ENCODE measurements at places on chromosomes 16 and 17.

- no peak for DNase-seq
Observed at GRCh38 chr17:18381158-18381952, 3.8 kb downstream of the EVPLL start.

GRCh38 chr17:53649201-53649600 lies 173.5 kb upstream of the KIF2B start:
- DNase-seq, result no peak

GRCh38 chr16:65178151-65178550 lies 56.3 kb upstream of the CDH11 start:
- DNase-seq, result no peak

DNA sequence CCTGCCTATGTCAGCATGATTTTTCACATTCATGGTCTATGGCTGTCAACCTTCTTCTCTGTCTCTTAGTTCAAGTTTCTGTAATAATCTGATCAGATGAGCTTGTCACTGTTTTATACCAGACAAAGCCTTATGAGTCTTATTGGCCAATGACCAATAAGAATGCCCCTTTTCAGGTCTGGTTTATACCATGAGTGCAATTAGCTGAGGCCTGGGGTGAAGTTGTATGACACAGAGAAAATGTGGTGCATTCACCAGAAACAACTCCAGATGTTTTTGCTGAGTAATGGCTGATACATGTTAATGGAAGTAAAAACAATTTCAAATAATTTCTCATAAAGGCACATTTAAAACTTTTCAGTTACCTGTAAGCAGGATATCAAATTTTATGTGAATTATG lies 218.6 kb upstream of the CDH8 start:
- no peak for DNase-seq

DNA sequence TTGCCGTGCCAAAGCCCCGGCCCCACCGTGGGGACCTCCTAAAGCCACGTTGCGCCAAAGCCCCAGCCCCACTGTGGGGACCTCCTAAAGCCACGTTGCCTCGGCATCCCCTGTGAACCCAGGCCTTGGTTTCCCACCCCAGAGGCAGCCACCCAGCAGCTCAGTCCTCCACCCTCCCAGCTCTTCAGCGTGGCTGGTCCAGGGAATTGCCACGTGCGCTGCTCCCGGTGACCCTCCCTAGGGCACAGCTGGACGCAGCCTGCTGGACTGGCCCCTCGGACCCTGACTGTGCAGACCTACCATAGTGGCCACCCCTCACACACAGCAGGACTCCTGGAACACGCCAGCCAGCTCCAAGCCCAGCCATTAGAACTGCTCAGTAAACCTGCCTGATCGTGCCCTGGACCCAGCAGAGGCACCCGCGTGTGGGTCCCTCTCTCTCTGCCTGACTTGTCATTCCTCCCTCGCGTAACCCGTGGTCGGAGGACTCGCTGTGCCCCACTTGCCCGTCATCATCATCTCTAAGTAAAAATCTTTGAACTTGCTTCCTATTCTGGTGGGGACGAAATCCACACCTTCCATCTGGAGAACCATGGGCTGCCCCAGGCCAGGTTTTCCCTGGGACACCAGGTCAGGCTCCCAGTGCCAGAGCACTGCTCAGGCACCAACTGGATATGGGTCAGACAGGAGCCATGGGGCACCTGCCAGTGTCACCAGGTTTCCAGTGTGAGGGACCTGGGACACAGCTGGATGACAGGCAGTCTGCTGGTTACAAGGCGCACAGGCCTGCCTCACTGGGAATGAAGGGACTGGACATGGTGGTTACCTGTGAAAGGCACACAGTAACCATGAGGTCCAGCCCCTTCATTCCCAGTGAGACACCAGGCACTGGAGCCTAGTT lies 5.6 kb downstream of the CIAO3 start:
- DNase-seq, result no peak

DNA sequence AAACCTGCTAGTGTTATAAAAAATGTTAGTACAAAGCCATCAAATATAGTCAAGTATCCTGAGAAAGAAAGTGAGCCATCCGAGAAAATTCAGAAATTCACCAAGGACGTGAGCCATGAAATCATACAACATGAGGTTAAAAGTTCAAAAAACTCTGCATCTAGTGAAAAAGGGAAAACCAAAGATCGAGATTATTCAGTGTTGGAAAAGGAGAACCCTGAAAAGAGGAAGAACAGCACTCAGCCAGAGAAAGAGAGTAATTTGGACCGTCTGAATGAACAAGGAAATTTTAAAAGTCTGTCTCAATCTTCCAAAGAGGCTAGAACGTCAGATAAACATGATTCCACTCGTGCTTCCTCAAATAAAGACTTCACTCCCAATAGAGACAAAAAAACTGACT lies 31.7 kb downstream of the RBBP6 start:
- peak; percentile 23 for DNase-seq

DNA sequence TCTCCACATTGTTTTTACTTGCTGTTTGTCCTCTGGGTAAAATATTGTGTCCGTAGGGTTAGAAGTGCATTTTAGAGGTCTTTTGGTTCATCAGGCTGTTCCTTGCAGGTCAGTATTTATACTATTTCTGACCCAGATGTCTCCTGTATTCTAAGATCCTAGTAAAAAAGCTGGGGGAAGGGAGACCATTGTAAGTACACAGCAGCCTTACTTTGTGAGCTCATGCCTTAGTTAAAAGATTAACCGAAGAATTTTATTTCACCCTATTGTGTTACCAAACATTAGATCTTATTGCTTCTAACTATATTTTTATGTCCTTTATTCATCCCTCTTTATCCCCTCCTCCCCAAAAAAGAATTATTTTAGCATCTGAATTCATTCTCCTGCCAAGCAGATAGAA lies 444.1 kb upstream of the RBFOX1 start:
- DNase-seq, result no peak

DNA sequence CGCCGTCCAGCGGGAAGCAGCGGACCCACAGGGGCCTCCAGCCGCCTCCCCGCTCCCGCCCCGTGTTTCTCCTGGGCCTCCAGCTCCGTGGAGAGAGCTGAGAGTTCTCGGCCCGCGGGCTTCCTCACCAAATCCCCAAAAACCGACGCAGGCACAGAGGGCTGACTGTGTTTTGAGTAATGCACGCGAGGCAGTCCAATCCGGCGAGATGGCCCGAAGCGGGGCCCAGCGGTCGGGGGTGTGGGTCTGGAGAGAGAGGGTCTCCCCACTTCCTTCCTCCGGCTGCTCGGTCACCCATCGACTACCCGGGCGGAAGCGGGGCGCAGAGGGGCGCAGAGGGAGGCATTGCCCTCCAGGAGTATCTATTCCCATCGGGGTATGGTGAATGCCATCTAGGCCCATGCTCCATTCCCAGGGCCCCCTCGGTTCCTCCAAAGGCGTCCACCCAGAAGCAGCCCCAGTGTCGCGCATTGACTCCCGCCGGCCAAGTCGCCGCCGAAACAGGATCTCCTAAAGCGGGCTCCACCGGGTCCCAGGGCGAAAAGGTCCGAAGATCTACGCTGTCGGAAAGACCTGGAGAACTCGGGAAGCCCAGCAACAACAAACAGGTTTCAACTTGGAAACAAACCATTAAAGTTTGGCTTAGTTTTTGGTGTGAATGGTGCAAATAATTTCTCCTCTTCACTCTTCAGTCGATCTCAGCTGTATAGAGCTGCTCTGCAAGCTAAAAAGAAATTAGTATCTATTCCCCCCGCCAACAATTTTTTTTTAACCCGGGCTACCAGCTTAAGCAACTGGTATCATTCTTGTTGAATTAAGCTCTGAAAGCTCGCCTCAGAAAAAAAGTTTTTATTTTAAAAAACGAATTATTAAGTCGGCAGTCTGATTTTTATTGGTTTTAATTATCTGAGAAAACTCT lies 19.2 kb upstream of the HOXB13 start:
- DNase-seq, result no peak

DNA sequence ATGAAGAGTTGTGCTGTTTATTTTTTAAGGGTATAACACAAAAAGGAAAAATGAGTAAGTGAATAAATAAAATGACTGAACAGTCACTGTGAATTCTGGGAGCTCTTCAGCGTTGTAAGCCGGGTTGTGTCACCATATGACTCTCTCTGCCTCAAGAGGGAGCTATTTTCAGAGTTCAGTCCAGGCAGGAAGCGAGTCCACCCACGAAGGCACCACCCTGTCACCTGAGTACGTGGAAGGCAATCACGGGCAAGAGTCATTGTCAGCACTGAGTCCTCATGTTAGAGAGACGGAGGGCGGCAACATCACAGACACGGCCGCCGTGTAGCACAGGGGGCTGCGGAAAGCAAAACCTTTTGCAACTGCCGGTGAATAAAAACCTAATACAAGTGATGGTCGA lies 227.6 kb downstream of the UTP18 start:
- DNase-seq, result peak; percentile 3

- peak; percentile 57 for DNase-seq
Observed at GRCh38 chr17:81239714-81240555, 817 bp downstream of the NDUFAF8 start.

DNA sequence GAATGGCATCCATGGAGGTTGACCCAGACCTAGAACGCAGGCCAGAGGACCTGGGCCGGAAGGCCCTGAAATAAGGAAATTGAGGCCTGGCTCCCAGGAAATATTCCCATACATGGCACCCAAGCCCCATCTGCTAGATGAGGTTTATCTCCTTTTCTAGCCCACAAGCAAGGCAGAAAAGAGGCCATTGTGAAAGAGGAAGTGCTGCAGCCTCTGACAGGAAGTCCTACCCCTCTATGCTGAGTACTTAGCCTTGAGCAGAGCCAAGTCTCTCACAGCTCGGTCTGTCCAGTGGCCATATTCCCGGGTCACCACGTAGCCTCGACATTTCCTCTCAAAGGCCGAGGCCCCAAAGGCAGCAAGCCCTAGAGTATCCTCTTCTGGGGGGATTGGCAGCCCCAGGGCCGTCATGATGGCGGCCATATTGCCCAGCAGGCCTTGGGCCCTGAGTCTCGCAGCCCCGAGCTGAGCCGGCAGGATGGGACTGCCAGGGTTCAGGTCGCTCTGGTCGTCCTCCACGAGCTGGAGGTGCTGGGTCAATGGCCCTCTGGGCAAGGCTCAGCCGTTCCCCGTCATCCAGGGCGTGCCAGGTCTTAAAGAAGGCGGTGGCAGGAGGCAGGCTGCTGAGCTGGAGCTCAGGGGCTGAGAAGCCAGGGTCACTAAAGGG lies 7.8 kb downstream of the CTF1 start:
- no peak for DNase-seq

DNA sequence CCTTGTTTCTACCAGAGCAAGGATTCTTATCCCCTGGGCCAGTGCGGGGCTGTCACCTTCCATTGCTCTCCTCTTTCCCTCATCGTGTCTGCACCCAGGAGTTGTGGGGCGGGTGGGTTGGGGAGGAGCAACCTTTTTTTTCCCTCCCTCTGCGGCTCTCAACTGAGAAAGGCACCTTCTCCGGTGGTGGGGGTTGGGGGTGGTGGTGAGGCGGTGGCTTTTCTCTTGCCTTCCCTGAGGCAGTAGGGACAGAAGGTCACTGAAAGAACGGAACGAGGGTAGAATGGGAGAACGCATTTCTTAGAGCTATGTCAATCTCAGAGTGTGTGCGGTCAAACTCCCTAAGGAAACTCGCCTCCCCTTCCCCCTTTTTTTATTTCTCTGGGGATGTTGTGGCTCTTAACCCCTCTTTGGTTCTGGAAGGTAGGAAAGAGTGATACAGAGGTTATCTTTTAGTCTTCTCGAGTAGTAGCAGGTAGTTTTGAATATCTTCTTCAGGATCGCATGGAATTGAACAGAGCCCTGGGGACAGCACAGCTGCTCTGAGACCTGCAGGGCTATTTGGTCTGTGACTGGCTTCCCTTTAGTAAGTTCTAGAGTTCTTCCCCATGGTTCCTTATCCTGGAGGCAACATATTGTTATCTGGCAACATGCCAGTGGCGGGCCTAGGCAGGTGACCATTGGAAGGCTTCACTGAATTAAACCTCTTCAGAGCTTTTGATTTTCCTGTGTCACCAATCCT lies 994 bp downstream of the CLTC start:
- peak; percentile 59 for DNase-seq

GRCh38 chr16:64312980-64313379 lies 808.9 kb downstream of the CDH11 start:
- DNase-seq, result no peak

GRCh38 chr17:38562903-38563302 lies 42.8 kb downstream of the SRCIN1 start:
- no peak for DNase-seq

DNA sequence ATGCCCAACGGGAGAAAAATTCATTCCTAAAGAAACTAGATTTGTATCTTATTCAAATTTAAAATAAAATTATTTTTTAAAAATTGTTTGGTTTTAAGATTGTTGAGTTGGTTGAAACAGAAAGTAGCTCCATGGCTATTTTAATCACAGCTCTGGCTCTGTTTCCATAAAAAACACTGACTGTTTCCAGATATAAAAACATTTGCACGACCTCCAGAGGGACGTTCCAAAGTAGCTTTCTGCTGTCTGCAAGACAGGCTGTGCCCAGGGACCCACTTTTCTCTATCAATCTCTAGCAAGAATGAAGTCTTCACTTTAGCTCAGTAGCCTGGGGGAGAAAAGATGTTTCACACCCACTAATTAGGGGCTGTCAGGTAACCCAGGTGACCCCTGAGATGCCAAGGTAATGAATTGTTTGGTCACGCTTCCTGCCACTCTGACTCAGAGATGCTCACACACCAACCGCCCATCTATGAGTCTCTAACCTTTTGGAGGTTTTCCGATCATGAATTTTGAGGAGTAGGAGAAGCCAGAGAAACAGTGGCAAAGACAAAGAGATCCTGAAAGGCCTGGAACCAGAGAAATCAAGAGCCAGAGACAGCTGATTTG lies 220.1 kb upstream of the SOX9 start:
- no peak for DNase-seq

DNA sequence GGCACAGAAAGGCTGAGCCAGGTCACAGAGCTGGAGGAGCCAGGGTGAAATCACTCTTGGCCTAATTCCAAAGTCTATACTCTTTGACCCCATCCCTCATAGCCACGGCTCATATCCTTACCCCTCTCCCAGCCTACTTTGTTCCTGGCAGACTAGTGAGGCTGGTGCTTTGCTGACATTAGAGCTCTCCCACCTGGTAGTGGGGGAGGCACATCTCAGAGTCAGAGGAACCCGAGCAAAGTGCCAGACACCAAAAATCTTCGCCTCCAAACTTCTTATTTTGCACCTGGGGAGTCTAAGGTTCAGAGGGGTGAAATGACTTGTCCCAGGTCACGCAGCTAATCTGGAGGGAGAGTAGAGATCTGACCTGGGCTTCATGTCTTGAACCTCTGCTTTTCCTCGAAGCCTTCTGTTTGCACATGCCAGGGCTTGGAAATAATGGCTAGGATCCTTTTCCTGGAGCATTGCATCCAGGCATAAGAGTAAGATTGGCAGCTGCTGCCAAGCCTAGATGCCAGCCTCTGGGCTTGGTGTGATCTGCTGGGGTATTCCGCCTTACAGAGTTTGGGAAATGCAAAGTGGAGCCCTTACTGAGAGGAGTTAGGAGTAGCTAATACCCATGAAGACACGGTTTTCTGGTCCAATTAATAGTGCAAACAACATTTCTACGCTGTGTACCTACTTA lies 126.9 kb downstream of the SPACA3 start:
- DNase-seq, result no peak
